ENCODE measurements at places on chromosomes 13 and 19. TPM values are rescaled to one million over a fixed set of nuclear protein-coding genes. Genes with fewer than 3 reads are reported as not detected.

TMEM59L gene
- polyA plus RNA-seq, result 3.3 TPM

ACP5 gene
- polyA plus RNA-seq, result 14.9 TPM

ZNF628 gene
- 5.2 TPM for polyA plus RNA-seq

SLC7A9 gene
- 19.0 TPM for polyA plus RNA-seq

ZNF653 gene
- 11.0 TPM for polyA plus RNA-seq

RFPL4A gene
- polyA plus RNA-seq, result 0.22 TPM

All from renal pelvis (tissue), 12 donors.